ENCODE measurements at places on chromosomes 16 and 17.

GRCh38 chr16:78929841-78930240 is 670.7 kb downstream of the MAF start:
- DNase-seq = no peak

DNA sequence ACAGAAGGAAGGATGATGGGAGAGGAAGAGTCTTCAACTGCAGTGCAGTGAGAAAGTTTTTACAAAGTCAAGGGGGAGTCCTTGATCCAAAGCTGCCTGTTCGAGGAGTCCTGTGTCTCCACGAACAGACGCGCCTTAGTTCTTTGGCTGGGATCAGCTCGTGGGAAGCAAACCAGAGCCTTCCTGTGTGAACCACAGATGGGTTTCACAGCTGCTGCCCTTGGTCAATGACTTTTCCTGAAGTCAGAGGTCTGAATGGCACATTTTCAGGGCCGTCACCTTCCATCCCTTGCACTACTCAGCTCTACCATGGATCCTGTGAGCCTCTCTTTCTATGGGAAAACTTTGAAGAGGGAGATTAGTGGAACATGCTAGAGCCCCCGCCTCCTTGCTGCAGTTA is 4.2 kb upstream of the SBK1 start:
- DNase-seq = no peak

DNA sequence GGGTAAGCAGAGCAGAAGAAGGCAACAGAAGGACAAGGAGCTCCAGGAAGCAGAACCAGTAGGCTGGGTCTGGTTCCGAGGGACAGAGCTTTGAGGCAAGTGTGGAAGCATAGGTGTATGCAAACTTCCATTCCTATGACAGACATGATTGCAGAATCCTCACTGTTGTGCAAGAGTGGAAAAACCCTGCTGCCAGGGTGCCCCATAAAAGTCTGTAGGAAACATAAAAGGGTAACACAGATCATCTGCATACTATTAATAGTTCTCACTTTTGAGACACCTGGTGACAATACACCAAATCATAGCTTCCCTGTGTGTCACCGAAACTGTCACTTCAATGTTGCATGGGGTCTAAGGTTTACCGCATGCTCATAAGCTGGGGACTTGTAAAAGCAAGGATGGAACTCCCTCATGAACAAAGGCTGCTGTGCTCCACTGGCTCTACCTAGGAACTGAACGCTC is 39.7 kb downstream of the ARHGAP17 start:
- no peak for DNase-seq

DNA sequence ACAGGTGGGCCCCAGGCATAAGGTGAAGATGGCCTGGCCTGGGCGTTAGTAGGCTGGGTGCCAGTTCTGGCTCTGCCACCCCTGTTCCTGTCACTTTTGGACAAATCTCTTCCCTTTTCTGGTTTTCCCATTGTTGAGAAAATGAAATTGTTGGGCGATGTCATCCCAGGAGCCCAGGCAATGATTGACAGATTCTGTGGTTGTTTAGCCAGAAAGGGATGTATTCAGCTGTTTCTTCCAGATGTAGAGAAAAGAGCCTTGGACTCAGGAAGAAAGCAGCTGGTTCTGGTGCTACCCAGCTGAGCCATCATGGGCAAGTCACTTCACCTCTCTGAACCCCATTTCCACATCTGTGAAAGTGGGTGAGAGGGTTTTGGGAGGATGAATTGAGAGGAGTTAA is 60.1 kb upstream of the MRTFB start:
- DNase-seq = no peak

GRCh38 chr17:40916366-40916765 is 21.1 kb downstream of the KRT23 start:
- no peak for DNase-seq

DNA sequence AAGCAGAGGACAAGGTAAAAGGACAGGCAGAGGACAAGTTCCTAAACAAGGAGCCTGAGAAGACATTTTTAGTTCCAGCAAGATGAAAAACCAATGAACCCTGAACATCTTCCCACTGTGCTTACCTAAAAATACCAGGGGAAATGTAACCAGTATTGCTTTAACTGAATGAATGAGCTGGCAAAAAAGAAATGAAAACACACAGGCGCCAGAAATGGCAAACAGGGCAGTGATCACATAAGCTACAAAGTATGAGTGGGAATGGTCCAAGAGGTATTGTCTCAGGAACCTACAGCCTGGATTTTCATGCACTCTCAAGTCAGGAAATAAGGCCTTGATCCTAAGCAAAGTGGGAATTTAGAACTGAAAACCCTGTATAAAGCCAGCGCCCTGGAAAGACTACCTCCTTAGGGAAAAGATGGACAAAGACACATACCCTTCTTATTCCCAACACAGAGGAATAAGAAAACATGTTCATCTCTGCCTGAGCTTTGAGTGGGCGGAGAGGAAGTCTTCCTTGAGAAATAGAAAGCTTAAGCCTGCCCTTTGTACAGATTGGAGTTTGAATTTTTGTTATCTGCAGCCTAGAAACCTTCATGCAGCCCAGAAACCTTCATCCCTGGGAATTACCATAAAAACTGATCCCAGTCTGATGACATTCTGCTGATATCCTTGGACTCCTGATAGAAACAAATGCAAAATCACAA is 2.1 kb downstream of the CMTM2 start:
- no peak for DNase-seq

Measured in stimulated activated naive CD8-positive, alpha-beta T cell treated with anti-CD3 and anti-CD28 coated beads, Interleukin-15, Interleukin-2, amounts not matched to agents 100 U/mL and 50 U/mL, for 24 hours (primary cell).